Peyer's patch (tissue), 4 donors: ENCODE measurements at places on chromosomes 3 and 15. TPM values are rescaled to one million over a fixed set of nuclear protein-coding genes. Genes with fewer than 3 reads are reported as not detected.
A peak's percentile ranks its signal among the peaks of the same experiment; 100 is the strongest.

- DNase-seq, result no peak
- H3K27ac ChIP-seq, result no peak overlapping the region
- no peaks in the 10 kb centered on the region for H3K4me1 ChIP-seq
- H3K36me3 ChIP-seq, result no peaks in the 10 kb centered on the region
- no peak overlapping the region for H3K4me3 ChIP-seq
- no peaks in the 10 kb centered on the region for H3K27me3 ChIP-seq
These were observed 11.1 kb upstream of the ROPN1B start for GRCh38 chr3:125957674-125958510.

DNA sequence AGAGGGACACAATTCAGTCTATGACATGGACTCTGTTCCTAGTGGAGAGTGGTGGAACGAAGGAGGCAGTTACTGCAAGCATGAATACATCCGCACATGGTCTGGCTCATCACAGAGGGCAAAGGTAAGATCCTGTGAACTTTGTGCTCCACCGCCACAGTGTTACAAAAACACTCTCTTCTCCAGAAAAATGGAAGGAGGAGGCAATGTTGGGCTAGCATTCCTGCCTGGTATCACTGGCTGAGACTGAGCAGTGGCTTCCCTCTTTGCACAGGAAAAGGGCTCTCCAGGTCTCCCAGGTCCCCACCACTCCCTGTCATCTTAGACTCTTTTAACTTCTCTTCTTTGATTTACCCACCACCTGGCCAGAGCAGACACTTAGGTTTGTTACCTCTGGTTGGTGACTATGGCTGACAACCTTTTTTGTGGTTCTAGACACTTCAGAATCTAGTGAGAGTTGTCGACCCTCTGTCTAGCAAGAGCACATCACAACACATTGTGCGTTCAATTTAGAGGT is 1.5 kb upstream of the EEFSEC start:
- no peaks in the 10 kb centered on the region for H3K36me3 ChIP-seq
- peak; percentile 72 for DNase-seq
- no peaks in the 10 kb centered on the region for H3K27me3 ChIP-seq
- H3K4me3 ChIP-seq, result no peak overlapping the region
- H3K4me1 ChIP-seq, result peaks cover 10% of the 10 kb centered on the region
- peak overlapping the region; percentile 14 for H3K27ac ChIP-seq

GPR15 gene
- 26.4 TPM for total RNA-seq

DNA sequence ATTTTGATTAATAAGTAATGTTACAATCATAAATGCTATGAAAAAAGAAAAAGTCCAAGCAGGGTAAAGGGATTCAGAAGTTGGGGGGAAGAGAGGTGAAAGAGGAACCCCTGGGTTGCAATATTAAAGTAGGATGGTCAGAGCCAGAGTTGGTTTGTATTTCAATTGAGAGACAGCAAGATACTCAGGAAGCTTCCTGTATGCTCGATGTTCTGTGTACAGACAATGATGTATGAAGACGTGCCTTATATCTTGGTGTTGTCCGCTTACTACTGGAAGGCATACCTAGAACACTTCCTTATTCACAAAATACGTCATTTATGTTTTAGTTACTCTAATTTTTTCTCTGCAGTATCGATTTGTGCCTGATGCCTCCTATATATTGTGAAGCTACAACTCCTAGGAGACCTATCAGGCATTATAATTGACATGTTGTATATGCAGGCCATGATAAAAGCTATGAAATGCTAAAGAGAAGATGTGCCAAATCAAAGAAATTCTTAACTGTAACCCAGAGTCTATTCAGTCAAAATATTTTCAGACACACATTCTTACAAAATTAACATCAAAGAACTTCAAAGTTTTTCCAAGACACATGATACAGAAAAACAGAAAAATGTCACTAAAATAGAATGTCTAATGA is 87.5 kb downstream of the TBL1XR1 start:
- peaks cover 5% of the 10 kb centered on the region for H3K4me1 ChIP-seq
- H3K27ac ChIP-seq, result no peak overlapping the region
- H3K36me3 ChIP-seq, result no peaks in the 10 kb centered on the region
- DNase-seq, result no peak
- no peaks in the 10 kb centered on the region for H3K27me3 ChIP-seq

GRCh38 chr3:127851899-127852298 is 29.6 kb upstream of the MGLL start:
- H3K27me3 ChIP-seq, result no peaks in the 10 kb centered on the region
- H3K36me3 ChIP-seq, result no peaks in the 10 kb centered on the region
- no peak overlapping the region for H3K4me3 ChIP-seq
- no peak overlapping the region for H3K27ac ChIP-seq
- no peak for DNase-seq
- no peaks in the 10 kb centered on the region for H3K4me1 ChIP-seq

KIF15 gene
- 32.2 TPM for total RNA-seq

MYH15 gene
- not detected for total RNA-seq

- no peaks in the 10 kb centered on the region for H3K27me3 ChIP-seq
- no peak for DNase-seq
- no peaks in the 10 kb centered on the region for H3K36me3 ChIP-seq
- H3K4me3 ChIP-seq, result no peak overlapping the region
These were observed 14.8 kb upstream of the SLC35G2 start for GRCh38 chr3:136804141-136804540.

DNA sequence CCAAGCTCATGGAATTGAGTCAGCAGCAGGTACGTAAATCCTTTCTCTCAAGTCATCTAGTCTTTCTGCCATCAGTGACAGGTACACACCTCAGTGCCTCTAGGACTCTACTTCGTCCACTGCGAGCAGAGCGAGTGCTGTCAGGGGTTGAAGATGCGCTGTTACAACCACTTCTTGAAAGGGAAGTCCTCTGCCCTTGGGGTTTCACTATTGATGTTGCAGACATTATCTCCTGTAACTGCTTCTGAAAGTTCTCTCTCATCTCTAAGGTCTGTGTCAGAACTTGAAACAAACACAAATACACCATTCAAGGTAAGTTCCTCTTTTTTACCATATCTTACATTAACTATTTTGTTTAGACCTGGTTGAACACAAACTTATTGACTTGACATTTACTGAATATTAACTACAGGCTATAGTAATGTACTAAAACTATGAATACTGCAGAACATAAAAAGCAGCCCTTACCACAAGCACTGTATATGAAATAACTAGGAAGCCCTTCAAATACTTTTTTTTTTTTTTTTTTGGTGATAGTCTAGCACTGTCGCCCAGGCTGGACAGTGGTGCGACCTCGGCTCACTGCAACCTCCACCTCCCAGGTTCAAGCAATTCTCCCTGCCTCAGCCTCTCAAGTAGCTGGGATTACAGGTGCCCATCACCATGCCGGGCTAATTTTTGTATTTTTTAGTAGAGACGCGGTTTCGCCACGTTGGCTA is 41.5 kb downstream of the TOPBP1 start:
- H3K27ac ChIP-seq, result peak overlapping the region; percentile 18
- no peak overlapping the region for H3K4me3 ChIP-seq
- no peaks in the 10 kb centered on the region for H3K36me3 ChIP-seq

- no peaks in the 10 kb centered on the region for H3K4me1 ChIP-seq
- no peak overlapping the region for H3K4me3 ChIP-seq
- no peak for DNase-seq
- H3K36me3 ChIP-seq, result no peaks in the 10 kb centered on the region
- H3K27ac ChIP-seq, result no peak overlapping the region
These were observed 351.0 kb downstream of the MCTP2 start for GRCh38 chr15:94582368-94582767.

DNA sequence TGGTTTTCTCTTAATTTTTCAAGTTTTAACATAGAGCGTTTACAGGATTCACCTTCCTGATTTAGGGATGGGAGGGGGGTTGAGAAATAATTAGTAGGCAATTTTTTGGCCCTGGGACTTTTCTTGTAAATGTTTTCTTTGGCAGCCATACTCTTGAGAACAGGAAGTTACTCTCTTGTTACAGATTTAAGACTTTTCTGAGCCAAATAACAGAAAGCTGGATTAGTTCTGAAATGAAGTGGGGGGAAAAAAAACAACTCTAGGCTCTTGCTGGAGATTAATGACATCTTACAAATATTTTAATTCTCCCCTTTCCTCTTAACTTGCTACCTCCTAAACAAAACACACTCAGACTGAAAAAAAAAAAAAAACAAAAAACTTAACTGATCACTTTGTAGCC is 13.8 kb upstream of the POLR2M start:
- H3K27me3 ChIP-seq, result no peaks in the 10 kb centered on the region
- no peak for DNase-seq
- no peak overlapping the region for H3K27ac ChIP-seq
- H3K4me3 ChIP-seq, result no peak overlapping the region

DNA sequence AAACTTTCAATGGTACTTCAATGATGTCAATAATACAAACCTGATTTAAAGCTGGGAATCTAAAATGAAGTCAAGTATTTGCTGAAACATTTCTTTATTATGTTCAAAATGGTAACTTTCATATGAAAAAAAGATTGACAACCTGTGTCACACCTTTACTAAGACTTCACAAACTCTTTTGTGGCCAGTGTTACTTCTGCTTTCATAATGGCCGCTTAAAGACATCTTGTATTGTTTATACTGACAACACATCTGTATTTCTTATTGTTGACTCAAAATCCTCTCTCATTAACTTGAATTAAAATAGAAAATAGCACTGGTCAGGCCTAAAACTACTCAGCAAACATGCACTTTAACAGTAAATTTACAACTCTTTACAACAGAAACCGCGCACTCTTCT is 312.3 kb upstream of the CNTN6 start:
- H3K36me3 ChIP-seq, result no peaks in the 10 kb centered on the region
- H3K27ac ChIP-seq, result no peak overlapping the region
- no peak for DNase-seq
- no peaks in the 10 kb centered on the region for H3K4me1 ChIP-seq
- no peaks in the 10 kb centered on the region for H3K27me3 ChIP-seq
- no peak overlapping the region for H3K4me3 ChIP-seq

DNA sequence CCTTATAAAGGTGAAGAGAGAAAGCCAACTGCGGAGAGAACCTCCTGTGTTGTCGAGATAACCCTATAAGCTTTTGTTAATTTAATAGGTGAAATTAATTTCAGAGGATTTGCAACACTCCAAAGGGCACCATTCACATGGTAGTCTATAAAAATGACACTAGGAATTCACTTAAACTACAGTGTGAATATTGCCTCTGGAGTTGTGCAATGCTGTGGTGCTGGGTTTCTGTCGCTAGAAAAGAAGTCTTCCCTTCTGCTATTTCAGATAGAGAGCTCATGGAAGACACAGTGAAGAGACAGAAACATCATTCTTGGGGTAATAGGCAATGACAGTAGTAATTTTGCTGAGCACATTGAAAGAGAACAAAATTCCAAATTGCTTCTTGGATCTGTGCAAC is 28.8 kb upstream of the PROK2 start:
- H3K27ac ChIP-seq, result no peak overlapping the region
- DNase-seq, result no peak
